Stimulated activated CD4-positive, alpha-beta T cell treated with anti-CD3 and anti-CD28 coated beads, Interleukin-12 subunit alpha, Interleukin-12 subunit beta, amount 100 ng/mL, for 4 hours (primary cell): ENCODE measurements at places on chromosomes 7 and 10.

GRCh38 chr10:130810856-130811255, 500.7 kb downstream of the TCERG1L start:
- no peak for DNase-seq

GRCh38 chr7:152382244-152382643, 53.6 kb downstream of the KMT2C start:
- DNase-seq = no peak

GRCh38 chr7:2024567-2024918, 208.2 kb downstream of the MAD1L1 start:
- DNase-seq = no peak

- no peak for DNase-seq
Observed at GRCh38 chr7:151514461-151515275, 5.0 kb downstream of the RHEB start.

- DNase-seq = no peak
Observed at GRCh38 chr7:85974176-85974575, 669.5 kb upstream of the GRM3 start.

GRCh38 chr7:155795401-155795800, 16.9 kb downstream of the SHH start:
- no peak for DNase-seq

DNA sequence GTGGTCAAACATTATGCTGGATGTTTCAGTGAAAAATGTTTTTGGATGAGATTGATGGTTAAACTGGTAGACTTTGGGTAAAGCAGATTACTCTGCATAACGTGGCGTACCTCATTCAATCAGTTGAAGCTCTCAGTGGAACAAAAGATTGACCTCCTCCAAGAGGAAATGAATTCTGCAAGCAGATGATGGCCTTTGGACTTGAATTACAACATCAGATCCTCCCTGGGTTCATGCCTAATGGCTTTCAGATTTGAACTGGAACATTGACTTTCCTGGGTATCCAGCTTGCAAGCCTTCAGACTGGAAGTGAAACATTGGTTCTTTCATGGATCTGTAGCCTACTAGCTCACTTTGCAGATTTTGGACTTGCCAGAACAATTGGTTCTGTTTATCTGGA, 169.3 kb upstream of the MALRD1 start:
- no peak for DNase-seq
